ENCODE measurements at places on chromosomes 12 and 14.

DNA sequence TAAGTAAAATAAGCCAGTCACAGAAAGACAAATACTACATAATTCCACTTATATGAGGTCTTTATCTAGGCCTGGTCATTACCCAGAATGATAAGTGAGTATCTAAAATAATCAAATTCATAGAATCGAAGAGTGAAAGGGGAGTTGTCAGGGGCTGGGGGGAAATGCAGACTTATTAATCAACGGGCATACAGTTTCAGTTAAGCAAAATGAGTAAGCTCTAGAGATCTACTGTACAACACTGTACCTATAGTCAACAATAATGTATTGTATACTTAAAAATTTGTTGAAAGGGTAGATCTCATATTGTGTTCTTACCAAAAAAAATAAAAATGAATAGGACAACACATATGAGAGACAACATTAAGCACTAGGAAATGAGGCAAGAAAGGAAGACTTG is 13.3 kb downstream of the BTBD7 start:
- no peak for DNase-seq

GRCh38 chr12:84043355-84043754 is 869.2 kb downstream of the SLC6A15 start:
- DNase-seq = no peak

DNA sequence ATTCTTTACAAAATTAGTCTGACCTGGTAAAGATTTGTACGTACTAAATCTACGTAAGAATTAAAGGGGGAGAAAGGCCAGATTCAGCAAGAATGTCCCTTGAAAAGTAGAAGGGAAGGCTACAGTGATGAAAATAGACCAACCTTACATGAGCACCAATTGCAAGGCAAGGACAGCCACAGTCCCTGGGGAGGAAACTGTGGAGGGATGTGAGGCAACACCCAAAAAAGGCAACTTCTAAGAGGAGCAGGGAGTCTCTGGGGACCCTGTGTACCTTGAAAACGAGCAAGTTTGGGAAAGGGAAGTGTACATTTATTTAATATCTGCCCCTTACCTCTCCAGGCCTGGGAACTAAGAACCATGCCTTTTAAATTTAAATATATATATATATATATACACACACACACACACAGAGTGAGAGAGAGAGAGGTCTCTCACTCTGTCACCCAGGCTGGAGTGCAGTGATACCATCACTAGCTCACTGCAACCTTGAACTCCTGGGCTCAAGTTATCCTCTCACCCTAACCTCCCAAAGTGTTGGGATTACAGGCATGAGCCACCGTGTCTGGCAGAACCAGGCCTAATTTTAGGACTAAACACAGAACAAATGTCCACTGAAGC is 56.4 kb downstream of the TMCC3 start:
- DNase-seq = no peak

- peak; percentile 8 for DNase-seq
Observed at GRCh38 chr12:130281153-130281799, 56.4 kb upstream of the PIWIL1 start.

GRCh38 chr12:109731806-109732205 is 18.2 kb downstream of the FAM222A start:
- no peak for DNase-seq

GRCh38 chr12:124478416-124478815 is 89.0 kb downstream of the NCOR2 start:
- no peak for DNase-seq

GRCh38 chr12:74170645-74171477 is 366.8 kb upstream of the ATXN7L3B start:
- DNase-seq = no peak

DNA sequence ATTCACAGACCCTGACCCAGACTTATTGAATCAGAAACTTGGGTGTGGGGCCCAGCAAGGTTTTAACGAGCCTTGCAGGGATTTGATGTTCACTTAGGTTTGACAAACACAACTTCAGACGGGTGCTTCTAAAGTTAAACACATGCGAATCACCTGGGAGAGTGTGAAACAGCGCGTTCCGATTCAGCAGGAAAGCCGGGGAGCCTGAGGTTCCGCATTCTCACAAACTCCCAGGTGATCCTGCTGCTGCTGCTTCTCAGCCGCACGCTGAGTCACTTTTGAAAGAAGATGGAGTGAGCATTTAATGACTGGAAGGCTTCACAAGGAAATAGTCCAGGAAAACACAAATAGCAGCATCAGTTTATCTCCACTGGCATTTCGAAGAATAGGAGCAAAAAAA is 44.2 kb upstream of the DDX11 start:
- DNase-seq = no peak

- no peak for DNase-seq
Observed at GRCh38 chr14:104794993-104795780, at the start of gene AKT1. AKT1 (minus strand) TSS chr14:104795748; CDS start chr14:104792643, 3,105 bp downstream.

GRCh38 chr12:93145086-93145485 is 216.0 kb upstream of the EEA1 start:
- no peak for DNase-seq

GRCh38 chr12:24127919-24128721 is 178.7 kb upstream of the SOX5 start:
- DNase-seq = no peak

DNA sequence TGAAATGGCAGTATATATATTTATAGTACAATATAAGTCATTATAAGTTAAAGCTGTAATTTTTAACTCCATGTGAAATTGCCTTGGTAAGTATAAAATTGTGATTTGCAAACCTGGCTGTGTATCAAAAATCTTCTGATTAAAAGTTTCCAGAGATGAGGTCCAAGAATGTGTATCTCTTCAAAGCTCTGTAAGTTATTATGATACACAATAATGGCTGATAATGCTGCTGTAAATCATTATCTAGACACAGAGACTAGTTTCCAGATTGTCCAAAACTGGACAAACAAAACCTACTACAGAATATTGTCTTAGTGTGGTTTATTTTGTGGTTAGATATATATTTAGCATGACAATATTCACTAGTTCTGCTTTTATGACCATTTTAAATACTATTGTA is 514.8 kb downstream of the SLC6A15 start:
- no peak for DNase-seq

GRCh38 chr12:3602488-3602887 is 111.5 kb downstream of the PRMT8 start:
- DNase-seq = no peak

DNA sequence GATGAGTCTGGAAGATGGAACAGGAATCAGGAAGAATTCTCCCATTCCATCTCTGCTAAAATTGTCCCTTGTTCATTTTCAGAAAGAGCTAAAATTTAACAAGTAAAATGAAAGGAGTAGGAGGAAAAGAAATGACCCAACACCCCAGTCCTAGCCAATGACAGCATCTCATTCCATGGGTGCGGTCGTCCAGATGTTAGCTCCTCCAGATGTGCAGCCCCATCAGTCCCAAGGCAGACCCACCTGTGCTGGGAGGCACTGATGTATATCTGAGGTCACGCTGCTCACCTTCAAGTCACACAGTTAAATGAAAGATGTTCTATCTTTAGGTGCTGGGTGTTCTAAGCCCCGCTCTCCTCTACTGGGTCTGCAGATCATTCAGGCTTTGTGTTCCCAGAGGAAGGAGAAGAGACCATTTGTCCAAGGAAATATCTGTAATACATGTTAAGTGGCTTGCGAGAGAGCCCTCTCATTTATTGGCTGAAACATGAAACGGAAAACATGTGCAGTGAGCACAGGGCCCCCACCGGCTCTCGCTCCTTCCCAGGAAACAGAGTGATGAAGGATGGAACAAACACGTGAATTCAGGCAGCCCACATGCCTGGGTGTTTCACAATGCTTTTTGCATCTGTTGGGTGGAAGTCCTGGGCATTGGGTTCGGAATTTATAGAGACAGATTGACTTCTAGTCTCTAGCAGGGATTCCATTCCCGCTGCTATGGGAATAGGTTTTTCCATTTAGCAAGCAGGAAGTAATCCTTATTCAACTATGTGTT is 294.6 kb downstream of the NUAK1 start:
- DNase-seq = no peak

DNA sequence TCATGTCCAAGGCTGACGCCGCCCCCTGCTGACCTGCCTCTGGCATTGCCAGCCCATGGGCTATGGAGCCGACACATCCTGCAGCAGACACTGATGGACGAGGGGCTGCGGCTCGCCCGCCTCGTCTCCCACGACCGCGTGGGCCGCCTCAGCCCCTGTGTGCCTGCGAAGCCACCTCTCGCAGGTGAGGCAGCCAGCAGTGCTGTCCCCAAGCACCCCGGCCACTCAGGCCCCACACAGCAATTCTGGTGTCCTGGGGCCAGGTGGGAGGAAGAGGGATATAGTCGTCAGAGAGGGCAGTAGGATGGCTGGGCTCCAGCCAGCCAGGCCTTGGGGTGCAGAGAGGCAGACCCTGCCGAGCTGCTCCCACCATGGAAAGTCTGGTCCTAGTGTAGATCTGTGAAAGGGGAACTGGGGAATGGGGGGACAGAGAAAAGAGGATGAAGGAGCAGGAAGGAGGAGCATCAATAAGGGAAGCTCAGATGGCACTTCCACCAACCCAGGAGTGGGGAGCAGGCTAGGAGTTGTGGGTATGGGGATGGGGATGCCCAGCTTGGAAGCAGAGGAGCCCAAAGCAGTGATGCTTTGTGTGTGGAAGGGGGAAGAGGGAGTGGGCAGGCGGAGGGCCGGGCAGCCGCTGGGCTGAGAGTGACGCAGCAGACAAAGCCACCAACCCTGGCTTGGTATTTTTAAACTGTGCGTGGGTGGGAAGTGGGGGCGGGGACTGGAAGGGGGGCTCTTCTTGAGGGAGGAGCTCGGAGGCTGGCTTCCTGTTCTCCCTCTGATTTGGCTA is 4.7 kb downstream of the NAB2 start:
- DNase-seq = peak; percentile 76

GRCh38 chr12:106498056-106498455 is 84.7 kb upstream of the RFX4 start:
- no peak for DNase-seq

GRCh38 chr12:127161466-127161865 is 1105.5 kb upstream of the TMEM132C start:
- no peak for DNase-seq

- no peak for DNase-seq
Observed at GRCh38 chr12:105281694-105282049, 45.7 kb upstream of the APPL2 start.
